Activated CD4-positive, alpha-beta T cell treated with anti-CD3 and anti-CD28 coated beads, Interleukin-2, amount 10 ng/mL, durations not matched to agents 24 days and 14 days (primary cell): ENCODE measurements at places on chromosomes 7 and 10.

GRCh38 chr10:111015181-111015580 lies 61.6 kb upstream of the ADRA2A start:
- no peak for DNase-seq

DNA sequence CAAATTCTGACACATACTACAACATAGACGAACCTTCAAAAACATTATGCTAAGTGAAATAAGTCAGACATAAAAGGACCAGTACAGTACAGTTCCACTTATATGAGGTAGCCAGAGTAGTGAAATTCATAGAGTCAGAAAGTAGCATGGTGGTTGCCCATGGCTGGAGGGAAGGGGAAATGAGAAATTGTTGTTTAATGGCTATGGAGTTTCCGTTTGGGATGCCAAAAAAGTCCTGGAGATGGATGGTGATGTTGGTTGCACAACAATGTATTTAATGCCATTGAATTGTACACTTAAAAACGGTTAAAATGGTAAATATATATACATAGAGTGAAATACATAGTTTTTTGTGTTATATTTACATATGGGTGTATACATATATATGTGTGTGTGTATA lies 2.1 kb upstream of the SLC37A3 start:
- no peak for DNase-seq

DNA sequence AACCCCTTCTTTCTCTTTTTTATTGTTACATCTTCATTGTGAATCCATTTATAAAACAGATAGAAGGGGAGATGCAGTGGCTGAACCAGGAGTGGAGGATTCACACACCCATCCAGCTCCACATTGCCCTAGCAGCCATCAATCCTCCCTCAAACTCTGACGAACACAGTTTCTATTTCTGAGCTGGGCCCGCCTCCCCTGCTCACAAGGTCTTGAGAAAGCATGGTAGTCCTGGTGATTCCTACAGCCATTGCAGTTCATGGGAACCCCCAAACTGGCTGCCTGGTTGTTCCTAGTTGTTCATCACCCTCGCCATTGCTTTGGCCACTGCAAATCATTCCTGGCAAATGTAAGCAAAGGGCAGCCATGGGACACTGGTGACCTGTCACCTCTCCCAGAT lies 258.5 kb upstream of the AOAH start:
- DNase-seq, result no peak

DNA sequence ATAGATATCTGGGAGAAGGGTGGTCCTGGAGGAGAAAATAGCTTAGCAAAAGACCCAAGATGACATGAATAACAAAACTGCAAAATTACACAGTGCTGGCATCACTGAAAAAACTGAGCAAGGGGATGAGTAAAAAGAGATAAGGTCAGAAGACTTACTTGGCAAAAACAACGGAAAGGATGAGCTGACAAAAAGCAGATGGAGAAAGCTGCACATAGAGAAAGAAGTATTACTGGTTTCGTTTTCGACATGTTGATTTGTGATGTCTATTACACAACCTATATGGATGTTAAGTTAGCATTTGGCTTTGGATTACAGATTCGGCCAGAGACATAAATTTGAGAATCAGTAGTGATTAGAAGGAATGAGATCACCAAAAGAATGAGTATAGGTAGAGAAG lies 132.1 kb downstream of the MACC1 start:
- no peak for DNase-seq

- DNase-seq, result no peak
These were observed 103.4 kb upstream of the ELMO1 start for GRCh38 chr7:37552030-37552429.

DNA sequence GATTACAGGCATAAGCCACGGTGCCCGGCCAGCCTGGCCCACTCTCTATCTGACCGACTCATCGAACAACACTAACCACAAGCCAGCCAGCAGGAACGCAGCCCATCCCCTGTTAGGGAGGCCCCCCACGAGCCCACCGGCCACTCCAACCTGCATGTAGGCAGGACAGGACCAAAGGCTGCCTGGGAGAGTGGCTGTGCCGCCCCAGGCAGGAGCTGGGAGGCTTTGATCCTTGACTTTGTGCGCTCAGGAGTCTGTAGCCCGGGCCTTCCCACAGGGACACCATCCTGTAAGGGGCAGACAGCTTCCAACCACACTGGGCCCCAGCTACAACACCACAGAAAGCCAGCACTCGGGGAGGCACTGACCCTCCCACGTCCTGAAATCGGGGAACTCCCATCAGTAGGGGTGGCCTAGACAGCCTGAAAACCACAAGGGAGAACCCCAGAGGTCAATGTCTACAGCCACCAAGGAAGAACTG lies 29.4 kb downstream of the GRID1 start:
- DNase-seq, result no peak

DNA sequence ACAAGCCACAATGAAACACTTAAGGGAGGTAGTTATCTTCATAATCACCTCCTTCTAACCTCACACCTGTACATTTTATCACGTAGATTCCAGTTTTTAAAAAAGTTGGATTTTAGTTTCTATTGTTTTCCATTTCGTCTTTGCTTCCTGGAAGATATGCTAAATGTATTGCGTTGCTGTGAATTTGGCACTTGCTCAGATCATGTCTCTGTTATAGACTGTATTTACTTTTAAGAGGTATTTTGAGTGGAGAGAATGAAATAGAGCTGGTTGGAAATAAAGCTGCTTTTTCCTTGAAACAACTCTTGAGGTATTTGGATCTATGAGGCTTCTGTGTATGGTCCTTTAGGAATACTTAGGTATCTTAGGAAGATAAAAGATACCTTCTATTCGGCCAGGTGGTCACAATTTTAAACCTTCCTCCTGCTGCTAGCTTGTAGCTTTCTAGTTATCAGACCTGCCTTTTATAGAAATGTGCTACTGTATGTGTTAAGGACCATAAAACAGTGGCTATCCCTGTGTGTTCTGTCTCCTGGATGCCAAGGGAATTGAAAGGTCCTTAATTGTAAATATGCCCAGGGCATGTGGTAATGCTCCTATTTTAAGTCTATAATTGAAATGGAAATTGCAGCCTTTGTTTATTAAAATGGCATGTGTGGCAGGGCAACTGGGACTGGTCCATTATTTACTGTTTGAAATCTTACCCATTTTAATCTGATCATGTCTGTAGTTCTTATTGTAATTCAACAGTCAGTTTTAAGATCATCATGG lies 147.7 kb downstream of the SND1 start:
- no peak for DNase-seq

- no peak for DNase-seq
These were observed 23.5 kb downstream of the WNT16 start for GRCh38 chr7:121352323-121352722.

DNA sequence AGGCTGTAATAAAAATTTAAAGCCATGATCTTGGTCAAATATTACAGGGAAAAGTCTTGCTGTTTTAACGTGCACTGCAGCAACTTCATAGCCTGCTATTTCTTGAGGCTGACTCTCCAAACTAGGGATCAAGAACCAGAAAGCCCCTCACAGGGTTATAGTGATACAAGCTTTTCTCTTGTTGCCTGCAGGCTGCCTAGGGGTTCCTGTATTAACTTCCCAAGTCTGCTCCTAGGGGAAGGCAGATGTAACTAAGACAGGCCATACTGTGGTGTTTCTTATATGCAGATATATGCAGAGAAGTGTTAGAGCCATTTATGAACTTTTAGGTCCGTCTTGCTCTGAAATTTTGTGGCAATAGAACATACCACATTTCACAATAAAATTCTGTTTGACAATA lies 175.7 kb downstream of the FOXP2 start:
- no peak for DNase-seq

- no peak for DNase-seq
These were observed 54.3 kb upstream of the ECHDC3 start for GRCh38 chr10:11687779-11688447.

GRCh38 chr10:78451592-78451991 lies 417.9 kb downstream of the RPS24 start:
- DNase-seq, result no peak

GRCh38 chr10:7768417-7768816 lies 19.4 kb downstream of the KIN start:
- DNase-seq, result no peak

GRCh38 chr7:30254717-30255063 lies 29.7 kb upstream of the ZNRF2 start:
- no peak for DNase-seq

DNA sequence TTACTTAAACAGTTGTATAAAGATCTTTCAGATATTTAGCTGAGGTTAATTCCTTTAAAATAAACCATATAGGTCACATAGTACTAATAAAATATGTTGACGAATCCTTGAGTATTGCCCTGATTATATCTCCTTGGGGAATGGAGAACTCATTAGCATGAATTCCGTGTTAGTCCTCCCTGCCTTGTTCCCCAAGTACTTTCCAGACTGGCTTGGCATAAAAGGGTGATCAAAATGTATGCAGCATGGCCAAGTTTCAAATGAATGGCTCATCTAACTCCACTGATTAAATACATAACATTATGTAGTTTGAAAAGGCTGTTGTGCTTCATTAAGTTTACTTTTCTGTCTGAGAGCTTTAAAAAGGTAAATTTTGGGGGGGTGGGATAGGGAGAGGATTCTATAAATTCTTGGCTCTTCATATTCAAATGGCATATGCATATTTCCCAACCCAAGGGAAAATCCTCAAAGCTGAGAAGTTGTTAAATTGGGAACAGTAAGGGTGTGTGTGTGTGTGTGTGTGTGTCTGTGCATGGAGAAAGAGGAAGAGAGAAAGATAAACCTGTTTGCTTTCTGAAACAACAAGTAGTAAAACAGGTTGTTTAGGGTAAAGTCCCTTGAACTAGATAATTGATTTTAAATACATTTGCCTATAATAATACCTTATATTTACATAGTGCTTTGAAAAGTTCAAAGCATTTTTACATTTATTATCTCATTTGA lies 4.8 kb upstream of the ADD3 start:
- no peak for DNase-seq

DNA sequence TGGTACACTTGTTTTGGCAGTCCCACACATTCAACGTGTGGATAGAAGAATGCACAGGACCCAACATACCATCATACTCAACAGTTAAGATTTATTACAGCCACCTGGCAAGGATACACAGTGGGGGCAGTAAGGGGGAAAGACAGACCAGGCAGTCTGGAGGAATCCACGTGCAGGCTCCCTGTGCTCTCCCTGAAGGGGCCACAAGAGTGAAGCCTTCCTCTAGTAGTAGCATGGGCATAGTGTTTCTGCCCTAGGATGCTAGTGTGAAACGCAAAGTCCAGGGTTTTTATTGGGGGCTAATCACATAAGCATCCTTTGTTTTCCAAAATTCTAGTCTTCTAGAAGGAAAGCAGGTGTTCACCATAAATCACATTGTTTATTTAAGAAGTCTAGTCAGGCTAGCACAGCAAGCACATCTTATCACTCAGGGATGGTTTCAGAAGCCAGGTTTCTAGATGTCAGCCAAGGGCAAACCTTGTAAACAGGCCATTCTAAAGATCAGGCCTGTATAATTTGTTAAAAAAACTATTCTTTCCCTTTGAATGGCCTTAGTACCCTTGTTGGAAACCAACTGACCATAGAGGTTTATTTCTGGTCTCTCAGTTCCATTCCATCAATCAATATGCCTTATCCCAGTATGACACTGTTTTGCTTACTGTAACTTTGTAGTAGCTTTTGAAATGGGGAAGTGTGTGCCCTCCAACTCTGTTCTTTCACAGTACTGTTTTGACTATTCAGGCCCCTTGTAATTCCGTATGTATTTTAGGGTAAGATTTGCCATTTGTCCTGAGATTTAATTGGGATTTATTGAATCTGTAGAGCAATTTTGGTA lies 12.4 kb upstream of the TFAM start:
- no peak for DNase-seq

DNA sequence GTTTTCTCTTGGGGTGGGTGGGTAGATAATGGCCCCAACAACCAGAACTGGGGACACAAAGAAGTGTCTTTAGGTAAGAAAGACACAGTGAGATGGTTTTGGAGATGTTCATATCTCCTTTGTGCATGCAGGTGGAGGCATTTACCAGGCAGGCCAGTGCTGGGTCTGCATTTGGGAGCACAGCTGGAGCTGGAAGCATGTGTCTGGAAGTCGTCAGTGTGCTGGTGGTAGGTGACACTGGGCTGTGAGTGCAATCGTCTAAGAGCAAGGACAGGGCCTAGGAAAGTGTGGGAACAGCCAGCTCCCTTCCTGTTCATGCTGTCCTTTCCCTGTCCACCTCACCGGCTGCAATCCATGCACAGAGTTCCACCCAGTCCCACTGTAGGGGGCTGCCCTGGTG lies 88.3 kb upstream of the ZNF32 start:
- DNase-seq, result no peak

DNA sequence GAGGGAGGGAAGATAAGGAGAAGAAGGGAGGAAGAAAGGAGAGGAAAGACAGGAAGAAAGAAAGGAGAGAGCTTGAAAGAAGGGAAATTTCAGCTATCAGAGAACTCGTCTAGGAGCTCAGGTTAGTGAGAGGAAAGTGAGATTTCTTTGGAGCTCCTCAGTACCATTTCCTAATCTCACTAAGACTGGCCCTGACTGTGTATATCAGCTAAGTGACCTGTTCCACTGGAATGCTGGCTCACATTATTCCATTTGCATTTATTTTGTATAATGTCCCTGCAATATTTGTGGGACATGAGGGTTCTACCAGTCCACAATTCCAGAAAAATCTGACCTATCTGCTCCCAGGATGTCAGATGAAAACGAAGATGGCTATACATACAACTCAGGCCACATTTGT lies 114.7 kb upstream of the CELF2 start:
- DNase-seq, result no peak

GRCh38 chr7:13743226-13743625 lies 246.2 kb downstream of the ETV1 start:
- no peak for DNase-seq

GRCh38 chr7:140017034-140017433 lies 45.7 kb downstream of the PARP12 start:
- no peak for DNase-seq

- peak; percentile 62 for DNase-seq
These were observed 1.3 kb upstream of the CCDC136 start for GRCh38 chr7:128790315-128791041.

GRCh38 chr7:1585142-1585981 lies 15.5 kb upstream of the PSMG3 start:
- DNase-seq, result no peak

- DNase-seq, result no peak
These were observed 42.6 kb downstream of the INPP5A start for GRCh38 chr10:132580143-132580542.

DNA sequence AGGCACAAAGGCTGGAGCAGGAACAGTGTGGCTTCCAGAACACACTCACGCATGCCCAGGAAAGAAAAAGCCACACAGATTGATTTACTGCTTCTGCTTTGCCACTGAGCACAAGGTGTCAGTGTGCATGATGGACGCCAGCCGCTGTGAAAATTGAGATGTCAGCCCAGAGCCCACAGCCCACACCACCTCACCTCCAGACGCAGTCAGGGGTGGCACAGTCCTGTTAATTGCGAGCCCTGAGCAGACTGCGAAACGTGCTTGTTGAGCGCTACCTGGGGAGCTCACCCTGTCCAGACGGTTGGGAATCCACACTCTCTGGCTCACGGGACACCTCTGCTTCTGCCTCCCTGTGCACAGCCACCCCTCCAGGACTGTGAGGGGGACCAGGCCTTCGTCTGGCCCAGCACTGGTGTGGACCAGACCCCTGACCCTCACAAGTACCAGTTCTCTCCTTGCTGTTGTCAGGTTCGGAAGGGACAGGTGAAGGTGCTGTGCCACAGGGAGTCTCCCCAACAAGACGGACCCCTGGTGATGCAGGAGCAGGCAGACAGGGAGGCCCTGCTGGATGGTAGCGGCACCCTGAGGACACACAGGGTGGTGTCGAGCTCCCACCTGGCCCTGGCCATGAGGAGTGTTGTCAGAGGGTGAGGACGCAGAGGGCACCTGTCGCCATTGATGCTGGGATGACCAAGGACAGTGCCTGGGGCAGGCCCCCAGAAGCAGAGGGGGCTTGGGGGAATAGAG lies 15.3 kb downstream of the RASGEF1A start:
- no peak for DNase-seq
